WTC11 (cell line): ENCODE measurements at places on chromosomes 6 and 20. TPM values are rescaled to one million over a fixed set of nuclear protein-coding genes. Genes with fewer than 3 reads are reported as not detected.

Gene LY6G6F
- total RNA-seq = not detected in 3 replicates

Gene CD93
- total RNA-seq = 0.05 to 0.21 TPM (median 0.09 TPM) in 3 replicates

Gene NKX2-2
- not detected in 3 replicates for total RNA-seq

Gene ARID1B
- 53.8 to 60.3 TPM (median 55.9 TPM) in 3 replicates for total RNA-seq

Gene OXT
- total RNA-seq = not detected in 3 replicates

Gene SEMG1
- 2.0 to 2.9 TPM (median 2.1 TPM) in 3 replicates for total RNA-seq

Gene FKBP1C
- 0.14 TPM in 2 of 3 replicates, not detected in the other for total RNA-seq

Gene DOK5
- 8.8 to 10.4 TPM (median 10.1 TPM) in 3 replicates for total RNA-seq

DNA sequence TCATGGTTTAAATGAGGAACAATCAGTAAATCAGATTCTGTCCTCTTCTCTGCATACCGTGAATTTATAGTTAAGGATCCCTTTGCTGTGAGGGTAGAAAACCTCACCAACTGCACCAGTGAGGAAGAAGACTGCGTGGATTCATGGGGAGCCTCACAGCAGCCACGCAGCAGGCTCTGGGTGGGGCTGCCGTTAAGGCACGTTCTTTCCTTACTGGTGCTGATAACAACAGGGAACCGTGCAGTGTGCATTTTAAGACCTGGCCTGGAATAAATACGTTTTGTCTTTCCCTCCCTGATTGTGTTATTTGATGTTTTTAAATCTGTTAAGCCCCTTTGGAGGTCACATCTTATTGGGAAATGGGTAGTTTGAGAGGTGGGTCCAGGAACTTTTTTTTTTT, 17.6 kb upstream of the MYLK2 start:
- DNase-seq = no peak

- DNase-seq = no peak
Measured at GRCh38 chr6:34890533-34890925, 1.5 kb downstream of the ANKS1A start.

GRCh38 chr6:80425089-80425823, 318.8 kb downstream of the BCKDHB start:
- DNase-seq = no peak

DNA sequence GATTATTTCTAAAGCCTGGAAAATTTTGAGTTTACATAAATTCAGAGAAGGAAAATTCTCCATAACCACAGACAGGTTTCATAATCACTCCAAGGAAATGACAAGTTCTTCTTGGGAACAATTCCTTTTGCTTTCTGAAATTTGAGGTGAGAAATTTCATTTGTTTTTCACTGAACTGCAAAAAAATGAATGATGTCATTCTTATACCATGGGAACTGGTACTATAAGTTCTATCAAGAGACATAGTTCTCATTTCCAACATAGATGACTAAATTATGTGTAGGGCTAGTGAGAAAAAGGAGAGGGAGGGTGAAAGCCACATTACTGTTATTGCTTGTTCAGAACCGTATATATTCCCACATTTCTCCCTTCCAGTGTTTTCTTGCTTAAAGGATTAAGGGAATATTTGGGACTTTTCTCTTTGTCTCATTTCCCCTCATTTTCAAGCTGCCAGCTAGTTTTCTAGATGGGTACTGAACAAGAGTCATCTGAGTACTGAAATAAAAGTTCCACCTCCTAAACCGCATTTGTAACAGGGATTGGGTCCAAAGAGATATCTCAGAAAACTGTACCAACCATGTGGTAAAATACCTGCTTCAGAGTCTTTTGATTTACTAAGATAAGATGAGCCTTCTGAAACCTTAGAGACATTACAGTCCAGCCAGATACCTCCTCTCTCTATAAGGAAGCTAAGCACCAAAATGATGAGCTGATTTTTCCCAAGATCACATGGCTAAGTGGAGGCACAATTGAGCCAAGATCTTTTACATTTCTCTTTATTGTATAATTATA, 144.3 kb upstream of the PRDM1 start:
- no peak for DNase-seq

DNA sequence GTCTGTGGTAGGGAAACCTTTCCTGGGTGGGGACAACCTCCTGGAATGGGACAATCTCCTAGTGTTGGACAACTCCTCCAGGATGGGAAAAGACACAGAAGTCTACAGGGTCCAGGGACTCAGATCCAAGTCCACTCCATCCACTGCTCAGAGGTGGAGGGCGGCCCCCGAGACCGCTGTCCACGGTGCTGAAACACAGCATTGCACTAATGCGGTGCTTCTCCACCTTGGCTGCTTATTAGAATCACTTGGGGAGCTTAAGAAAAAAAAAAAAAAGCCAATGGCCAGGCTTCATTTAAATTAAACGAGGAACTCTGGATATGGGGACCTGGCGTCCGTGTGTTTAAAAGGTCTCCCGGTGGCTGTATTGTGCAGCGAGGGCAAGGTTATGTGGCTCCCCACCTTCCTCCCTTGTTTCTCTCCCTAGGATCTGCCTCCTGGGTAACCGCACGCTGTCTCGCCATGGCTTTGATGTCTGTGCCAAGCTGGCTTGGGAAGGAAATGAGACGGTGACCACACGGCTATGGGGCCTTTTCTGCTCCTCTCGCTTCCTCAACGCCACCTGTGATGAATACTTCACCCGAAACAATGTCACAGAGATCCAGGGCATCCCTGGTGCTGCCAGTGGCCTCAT, 12.0 kb downstream of the SLC12A5 start:
- DNase-seq = peak; percentile 87

DNA sequence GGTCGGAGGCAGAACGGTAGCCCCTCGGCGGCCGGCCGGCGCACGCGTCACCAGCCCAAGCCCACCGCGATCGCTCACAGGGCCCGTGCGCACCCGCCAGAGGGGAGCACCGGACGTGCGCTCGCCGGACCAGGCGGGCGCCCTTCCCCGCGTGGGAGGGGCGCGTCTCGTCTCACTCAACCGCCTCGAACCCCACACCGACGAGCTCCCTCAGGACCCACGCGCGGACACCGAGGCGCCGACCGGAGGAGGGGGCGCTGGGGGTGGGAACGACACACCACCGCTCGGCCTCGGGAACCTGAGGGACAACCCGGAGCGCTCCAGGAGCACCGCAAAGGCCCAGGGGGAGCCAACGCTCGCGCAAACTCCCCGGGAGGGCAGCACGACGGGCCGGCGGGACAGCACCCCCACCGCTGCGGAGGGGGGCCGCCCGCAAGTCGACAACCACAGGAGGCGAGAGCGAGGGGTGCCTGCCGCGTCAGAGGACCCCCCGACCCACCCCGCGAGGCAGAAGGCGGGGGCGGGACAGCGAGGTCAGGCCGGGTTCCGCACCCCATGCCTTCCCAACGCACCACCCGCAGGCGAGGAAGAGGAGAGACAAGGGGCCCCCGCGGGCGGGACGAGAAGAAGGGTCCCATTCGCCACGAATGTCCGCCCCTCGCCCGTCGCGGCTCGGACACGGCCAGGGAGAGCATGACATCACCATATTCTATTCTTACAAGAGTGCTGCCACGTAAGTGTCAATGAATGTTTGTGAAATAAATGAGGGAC, 512.7 kb upstream of the ZNF337 start:
- peak; percentile 37 for DNase-seq

- no peak for DNase-seq
Measured at GRCh38 chr20:15895560-15896084, 677.6 kb downstream of the KIF16B start.

GRCh38 chr6:148790817-148791216, 44.0 kb downstream of the UST start:
- no peak for DNase-seq

DNA sequence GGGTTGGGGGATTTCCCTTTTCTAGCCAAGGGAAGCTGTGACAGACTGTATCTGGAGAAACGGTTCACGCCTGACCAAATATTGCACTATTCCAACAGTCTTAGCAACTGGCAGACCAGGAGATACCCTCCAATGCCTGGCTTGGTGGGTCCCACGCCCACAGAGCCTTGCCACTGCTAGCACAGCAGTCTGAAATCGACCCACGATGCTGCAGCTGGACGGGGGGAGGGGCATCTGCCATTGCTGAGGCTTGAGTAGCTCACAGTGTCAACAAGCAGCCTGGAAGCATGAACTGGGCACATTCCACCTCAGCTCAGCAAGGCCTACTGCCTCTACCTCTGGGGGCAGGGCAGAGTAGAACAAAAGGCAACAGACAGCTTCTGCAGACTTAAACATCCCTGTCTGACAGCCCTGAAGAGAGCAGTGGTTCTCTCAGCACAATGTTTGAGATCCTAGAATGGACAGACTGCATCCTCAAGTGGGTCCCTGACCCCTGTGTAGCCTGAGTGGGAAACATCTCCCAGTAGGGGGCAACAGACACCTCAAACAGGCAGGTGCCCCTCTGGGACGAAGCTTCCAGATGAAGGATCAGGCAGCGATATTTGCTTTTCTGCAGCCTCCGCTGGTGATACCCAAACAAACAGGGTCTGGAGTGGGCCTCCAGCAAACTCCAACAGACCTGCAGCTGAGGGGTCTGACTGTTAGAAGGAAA, 89.9 kb upstream of the ECI2 start:
- DNase-seq = peak; percentile 16
